IPS-NIHi11 (cell line): ENCODE measurements at places on chromosomes 7 and 10.

DNA sequence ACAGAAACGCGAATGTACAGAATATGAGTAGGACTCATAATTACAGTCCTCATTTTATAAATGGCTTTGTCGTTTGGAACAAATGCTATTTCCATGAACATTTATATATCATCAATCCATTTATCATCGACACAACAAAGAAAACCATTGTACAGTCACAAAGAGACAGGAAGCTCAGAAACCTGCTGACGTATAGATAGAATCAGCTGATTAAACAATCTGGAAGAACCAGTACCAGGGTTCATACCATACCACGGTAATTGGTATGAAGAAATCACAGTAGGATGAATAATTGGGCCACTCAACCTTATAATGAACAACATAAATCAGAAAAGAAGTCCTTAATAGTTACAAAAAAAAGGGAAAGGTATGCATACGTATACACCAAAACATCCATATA is 295.0 kb downstream of the PARD3 start:
- DNase-seq = no peak

- no peak for DNase-seq
Measured at GRCh38 chr7:77409739-77410547, 6.2 kb downstream of the GSAP start.

DNA sequence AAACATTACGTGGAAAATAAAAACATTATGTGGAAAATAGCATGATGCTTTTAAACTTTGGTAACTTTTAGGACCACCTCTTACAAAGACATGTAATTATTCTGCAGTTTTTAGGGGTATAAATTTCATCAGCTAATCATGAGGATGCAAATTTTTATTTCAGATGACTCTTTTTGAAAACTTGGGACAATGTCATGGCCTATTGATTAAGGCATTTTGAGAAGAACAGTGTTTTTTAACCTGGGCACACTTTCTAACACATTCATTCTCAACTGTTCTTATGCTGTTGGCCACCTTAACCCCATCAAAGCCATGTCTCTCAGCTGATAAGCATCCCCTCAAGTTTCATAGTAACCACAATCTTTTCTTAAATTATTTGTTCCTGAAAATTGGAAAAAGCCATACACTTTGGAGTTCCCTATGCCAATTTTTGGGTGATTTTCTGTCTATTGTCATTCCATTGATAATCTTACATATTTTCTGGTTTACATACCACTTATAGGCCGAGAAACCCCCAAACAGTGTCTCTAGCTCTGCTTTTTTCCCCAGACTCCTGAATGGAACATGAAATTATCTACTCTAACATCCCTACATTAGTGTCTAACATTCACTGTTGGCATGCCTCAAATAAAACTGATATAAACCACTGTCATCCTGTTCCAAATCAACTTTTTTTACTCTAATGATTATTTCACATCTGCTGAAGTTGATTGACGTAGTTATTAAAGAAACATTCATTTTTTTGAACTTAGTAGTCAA is 14.6 kb downstream of the AKR1C3 start:
- no peak for DNase-seq

- no peak for DNase-seq
Measured at GRCh38 chr7:148330124-148330818, 260.3 kb upstream of the C7orf33 start.

- DNase-seq = no peak
Measured at GRCh38 chr7:137682596-137682995, 164.2 kb downstream of the DGKI start.
